MV-4-11 (cell line): ENCODE measurements at places on chromosomes 13 and 19.

DNA sequence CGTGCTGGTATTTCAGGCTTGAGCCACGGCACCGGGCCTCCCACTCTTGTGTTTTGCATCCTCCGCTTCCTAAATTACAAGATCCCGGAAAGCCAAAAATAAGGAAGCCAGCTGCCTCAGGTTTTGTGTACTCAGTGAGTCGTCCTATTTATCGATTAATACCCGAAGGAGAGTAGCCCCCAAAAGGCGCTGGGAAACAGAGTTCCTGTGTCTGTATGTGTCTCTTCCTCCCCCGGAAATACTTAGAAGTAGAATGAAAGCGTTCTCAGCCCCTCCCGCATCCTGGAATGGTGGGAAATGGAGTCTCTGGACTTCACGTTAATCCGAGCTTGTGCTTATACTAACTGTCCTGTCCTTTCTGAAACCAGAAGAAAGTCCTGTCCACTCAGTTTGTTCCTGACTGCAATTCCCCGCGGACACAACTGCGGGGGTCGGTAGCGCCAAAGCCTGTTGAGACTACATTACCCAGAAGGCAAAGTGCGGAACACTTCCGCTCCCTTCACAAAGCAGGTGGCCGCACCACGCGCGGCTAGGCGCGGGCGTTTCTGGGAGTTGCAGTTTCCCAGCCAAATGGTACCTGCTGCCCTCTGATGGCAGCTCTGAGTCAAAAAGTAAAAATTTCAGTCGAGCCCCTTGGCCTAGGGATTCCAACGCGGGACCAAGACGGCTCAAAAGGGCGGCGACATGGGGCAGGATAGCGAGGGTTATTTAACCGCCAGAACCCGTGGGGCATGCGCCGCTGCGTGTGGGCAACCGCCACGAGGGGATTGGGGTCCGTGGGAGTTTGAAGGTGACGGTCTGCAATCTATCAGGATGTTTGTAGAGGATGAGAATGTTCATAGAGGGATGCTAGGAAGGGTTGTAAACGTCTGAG is 2.2 kb upstream of the GSK3A start:
- peak; percentile 98 for DNase-seq

DNA sequence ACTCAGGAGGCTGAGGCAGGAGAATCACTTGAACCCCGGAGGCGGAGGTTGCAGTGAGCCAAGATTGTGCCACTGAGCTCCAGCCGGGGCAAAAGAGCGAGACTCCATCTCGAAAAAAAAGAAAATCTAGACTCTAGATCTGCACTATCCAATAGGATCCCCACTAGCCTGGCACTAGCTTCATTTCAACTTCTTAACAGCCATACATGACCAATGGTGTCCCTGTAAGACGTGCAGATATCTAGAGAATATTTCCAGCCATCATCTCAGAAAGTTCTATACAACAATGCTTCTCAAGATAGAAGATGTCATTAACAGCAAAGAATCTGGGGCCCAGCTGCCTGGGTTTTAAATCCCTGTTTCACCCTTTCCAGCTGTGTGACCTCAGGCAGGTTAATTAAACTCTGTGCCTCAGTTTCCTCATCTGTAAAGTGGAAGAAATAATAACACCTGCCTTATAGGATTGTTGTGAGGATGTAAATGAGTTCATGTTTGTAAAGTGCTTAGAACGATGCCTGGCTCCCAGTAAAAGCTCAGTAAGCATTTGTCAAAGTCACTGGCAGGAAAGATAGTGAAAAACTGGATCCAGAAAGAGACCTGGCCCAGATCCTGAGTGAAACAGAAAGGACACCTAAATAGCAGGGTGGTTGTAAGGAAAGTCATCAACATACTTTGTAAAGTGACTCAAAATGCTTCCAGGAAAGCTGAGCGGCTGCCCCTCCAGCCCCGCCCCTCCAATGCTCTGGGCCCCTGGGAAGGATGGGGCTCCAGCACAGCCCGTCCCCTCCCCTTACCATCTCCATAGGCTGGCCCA is 13.5 kb downstream of the WIZ start:
- no peak for DNase-seq

- DNase-seq = no peak
Observed at GRCh38 chr13:98444381-98444780, 132.5 kb downstream of the STK24 start.

DNA sequence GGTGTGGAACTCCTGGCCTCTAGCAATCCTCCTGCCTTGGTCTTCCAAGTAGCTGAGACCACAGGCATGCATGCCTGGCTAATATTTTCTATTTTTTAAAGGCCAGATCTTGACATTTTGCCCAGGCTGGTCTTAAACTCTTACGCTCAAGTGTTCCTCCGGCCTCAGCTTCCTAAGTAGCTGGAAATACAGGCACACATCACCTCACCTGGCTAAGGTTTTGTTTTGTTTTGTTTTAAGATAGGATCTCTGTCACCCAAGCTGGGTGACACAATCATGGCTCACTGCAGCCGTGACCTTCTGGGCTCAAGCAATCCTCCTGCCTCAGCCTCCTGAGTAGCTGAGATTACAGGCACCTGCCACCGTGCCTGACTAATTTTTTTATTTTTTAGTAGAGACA is 5.5 kb upstream of the RLN3 start:
- no peak for DNase-seq

DNA sequence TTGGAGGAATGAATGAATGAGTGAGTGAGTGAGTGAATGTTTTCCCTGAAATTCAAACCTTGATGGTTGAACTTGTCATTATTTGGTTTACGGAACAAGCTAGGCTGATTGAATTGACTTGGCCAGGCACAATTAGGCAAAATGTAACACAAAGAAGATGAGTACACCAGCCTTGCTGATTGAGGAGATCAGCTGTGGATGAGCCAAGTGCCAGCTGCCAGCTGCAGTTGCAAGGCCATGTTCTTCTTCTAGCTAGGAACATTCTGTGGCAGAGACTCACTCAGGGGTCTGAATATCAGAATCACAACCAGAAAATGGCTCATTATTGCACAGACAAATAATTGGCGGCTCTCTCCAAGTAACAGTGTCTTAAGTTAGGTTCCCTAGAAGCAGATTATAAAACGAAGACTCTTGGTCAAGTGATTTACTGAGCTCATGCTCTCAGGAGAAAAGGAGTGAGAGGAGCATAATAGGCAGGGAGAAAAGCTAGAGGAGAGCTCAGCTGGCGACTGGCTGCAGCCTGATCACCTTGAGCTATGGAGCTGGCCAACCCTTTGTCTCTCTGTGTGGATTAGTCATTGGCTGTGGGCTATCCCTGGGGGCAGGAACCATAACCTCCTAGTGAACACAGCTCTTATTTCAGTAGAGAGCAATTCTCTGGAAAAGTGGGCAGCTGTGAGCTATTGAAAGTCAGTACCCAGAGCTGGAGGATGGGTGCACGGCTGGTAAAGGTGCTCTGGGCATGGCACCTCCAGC is 225.3 kb upstream of the SERP2 start:
- DNase-seq = no peak

DNA sequence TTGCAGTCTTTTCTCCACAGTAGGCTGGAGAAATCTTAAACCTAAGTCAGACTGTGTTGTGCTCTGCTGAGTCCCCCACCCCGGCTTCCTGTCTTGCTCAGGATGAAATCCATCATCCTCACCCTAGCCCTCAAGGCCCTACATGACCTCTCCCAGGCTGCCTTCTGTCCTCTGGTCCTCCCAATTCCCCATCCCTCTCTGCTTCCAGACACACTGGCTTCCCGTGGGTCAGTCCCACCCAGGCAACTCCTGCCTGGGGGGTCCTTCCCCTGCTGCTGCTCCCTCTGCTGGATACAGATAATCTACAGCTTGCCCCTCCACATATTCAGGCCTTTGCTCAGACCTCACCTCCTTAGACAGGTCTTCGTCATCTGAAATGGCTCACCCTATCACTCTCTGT is 18.4 kb upstream of the CBY2 start:
- DNase-seq = no peak

DNA sequence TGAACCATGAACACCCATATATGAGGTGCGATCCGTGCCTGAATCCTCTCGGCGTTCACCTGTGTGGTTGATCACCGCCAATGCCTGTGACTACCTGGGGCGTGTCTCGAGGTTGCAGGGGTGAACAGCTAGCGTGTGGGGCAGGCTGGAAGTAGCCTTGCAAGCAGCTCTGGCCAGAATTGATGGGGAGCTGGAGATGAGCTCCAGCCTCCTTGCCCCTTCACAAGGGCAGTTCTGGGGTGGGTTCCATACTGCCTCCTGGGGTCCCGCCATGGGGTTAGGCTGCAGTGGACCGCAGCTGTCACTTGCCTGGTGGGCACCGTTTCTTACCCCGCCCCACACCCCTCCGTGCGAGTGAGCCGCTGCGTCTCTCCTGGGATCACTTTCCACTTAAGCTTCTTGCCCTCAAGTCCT is 154.5 kb upstream of the SOX1 start:
- no peak for DNase-seq

DNA sequence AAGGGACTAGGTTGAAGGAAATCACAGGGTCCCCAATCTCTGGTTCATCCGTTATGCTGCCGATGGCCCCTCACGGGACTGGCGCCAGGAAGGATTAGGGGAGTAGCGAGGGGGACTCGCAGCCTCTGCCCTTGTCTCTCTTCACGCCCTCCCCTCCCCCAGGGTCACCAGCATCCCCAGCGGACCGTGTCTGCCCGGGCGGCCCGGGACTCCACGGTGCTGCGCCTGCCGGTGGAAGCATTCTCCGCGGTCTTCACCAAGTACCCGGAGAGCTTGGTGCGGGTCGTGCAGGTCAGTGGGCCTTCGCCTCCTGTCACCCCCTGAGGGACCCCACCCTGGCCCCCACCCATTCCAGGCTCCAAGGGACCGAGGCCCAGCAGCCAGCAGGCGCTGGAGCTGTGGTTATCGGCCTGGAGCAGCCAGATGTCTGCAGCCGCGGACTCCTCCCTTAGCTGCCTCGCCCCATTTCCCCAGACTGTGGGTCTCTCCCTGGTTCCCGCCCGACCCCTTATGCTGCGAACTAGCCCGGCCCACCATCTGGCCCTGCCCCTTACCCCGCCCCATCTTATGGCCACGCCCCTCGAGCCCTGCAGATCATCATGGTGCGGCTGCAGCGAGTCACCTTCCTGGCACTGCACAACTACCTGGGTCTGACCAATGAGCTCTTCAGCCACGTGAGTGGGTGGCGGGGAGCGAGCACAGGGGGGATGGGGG is 5.4 kb downstream of the PNPLA6 start:
- no peak for DNase-seq

GRCh38 chr13:90757127-90757680 is 590.3 kb upstream of the MIR17HG start:
- DNase-seq = no peak

DNA sequence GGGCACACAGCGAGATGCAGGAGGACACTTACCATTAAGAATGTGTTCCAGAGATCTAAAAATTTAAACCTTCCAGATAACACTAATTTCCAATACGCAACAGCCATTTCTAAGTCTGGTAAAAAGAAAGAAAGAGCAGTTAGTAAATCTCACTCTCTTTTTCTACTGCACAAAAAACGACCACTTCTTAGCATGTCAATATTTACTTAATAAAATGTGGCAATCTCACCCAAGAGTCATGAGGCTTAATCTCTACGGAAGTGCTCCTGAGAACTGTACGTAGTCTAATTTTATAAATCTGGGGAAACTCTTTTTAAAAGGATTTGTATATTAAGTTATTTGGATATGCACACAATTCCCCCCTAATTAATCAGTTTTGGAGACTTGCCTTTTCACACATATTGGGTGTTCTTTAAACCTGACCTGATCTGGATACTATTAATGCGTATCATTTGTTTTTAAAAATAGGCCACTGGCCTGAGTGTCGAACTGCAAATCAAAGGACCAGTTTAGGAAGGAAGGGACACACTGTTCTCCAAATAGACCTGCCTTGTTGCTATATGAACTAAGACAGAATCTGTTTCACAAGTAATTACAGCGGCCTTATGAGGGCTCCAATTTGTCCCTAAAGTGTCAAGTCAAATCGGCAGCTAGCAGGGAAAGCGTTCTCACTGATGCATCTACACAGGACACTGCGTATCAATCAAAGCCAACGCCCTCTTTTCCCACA is 7.9 kb upstream of the ADPRHL1 start:
- no peak for DNase-seq

DNA sequence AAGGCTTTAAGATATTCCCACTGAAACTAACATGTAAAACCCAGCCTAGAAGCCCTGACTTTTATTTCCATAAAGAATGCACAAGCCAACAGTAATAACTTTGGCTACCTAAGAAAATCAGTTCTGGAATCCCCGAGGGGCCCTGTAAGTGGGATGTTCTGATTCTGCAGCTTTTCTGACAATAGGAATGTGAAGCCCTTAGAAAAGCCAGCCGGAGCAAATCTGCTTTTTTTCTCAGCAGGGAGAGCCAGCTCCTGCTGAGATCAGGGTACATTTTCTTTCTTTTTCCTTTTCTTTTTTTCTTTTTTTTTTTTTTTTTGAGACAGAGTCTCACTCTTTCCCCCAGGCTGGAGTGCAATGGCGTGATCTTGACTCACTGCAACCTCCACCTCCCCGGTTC is 8.0 kb upstream of the GARRE1 start:
- no peak for DNase-seq

DNA sequence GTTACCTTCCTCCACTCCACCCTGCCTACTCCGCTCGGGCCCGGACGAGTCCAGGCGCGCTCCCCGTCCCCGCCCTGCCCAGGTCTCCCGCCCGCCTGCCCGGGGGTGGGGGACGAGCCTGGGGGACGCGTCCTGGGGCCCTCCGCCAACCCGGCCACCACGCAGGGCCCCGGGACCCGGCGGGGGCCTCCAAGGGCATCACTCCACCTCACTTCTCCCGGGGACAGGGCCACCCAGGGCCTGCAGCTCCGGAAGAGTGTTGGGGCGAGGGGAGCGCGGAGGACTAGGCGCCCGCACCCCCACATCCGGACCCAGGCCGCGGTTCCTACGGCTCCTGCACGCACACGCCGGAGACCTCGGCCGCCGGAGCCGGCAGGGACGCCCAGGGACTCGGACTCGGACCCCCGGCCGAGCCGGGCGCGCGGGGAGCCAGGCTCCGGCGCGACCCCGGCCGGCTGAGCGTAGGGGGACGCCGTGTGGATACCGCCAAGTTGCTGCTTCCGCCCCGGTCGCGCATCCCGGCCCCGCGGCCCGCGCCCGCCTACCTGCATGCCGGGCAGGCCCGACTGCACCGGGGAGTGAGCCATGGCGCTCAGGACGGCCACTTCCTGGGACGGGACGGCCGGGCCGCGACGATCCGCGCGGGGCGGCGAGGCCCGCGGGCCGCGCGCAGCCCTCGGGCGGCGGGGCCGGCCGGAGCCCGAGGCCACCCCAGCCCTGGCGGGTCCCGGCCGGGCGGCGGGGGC is 534 bp downstream of the STK24 start:
- DNase-seq = no peak
